ENCODE measurements at places on chromosomes 3 and 15. TPM values are rescaled to one million over a fixed set of nuclear protein-coding genes. Genes with fewer than 3 reads are reported as not detected.
A peak's percentile ranks its signal among the peaks of the same experiment; 100 is the strongest.

DNA sequence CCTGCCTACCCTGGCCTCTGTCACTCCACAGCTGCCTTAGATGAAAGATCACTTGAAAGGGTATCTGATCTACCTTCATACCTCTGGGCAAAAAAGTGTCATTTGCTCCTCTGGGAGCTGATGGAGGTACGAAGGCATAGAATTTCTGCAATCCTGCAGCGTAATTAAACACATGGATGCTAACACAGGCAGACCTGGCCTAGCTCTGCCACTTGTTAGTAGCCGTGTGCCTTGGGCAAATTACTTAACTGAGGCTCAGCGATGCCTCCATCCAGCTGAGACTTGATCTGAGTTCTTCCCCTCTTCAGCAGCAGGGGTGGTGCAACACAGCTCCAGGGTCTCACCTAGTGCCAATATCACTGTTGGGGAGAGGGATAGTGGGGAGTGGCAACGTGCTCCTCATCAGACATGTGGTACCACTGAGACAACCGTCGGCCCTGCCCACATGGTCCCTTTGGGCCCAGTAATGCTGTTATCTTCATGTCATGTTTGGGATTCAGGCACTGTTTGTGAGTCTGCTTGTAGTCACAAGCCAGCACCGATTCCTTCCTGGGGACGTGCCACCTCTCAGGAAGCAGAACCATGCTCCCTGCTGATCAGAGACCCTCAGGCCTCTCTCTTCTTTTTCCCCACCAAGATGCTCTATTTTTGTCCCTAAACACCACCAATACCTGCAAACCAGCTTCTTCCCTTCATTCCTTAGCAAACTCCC is 34.1 kb upstream of the PIAS1 start:
- no peak for DNase-seq

The SI gene
- total RNA-seq: under 0.01 TPM

DNA sequence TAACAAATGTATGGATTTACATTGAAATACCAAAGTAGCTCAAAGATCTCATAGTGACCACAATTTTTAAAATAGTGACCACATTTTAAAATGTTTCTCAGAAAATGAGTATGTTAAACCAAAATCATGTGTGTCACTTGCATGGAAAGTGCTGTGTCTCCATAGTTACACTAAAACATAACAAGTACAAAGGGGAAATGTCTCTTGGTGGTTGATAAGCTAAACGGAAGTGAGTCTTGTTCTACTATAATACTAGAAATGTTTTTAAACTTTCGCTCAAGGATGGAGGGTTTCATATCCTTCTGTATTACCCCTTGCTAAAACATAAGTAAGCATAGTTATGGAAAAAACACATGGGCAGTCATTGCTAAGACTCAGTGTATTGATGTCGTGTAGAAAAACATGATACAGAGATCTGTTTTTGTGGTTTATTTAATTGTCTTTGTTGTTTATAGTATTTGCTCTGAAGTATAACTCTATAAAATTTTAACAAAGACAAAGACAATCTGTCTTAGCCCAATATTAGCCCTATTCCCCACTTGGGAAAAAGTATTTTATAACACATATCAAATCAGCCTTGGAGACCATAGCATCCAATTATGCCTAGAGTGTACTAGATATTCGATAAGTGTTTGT is 27.0 kb upstream of the DENND4A start:
- no peak for DNase-seq

DNA sequence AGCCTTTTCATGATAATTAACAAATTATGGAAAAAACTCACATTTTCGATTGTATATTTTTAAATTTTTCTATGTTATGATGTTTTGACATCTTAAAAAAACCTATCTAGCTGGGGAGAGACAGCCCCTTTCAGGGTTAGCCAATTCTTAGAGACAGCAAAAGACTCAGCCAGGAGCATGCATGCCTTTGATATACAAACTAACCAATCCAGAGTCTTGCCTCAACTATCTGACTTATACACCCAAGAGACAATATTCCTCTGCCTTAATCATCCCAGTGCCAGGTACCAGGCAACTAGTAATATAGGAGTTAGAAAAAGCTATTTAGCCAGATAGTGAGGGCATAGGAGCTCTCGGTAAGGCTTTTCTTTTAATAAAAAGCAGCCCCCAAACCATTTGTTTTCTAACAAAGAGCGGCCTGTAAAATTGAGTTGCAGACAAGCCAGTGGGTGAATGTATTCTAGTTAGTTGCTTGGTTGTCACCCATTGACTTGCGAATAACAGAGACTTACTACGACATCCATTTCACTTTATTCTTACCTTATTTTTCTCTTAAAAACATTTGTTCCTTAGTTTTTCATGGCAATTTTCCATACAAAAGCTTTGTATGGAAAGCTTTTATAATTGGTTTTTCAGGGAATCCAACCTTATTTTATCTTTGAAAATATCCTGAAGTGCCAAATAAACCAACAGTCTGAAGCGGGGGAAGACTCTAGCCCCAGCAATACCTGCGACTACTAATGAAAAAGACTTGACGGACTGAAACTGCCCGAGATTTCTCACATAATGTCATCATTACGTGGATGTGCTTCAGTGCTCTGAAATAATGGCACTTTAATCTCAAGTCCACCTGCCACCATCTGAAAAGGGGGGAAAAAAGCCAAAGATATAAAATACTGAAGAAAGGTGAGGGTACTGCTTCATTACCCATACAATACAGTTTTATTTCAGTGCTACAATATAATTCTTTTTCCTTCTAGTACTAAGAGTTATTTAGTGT is 64.6 kb upstream of the ATP2C1 start:
- no peak for DNase-seq

The ITGA11 gene
- total RNA-seq: 15.8 TPM

- DNase-seq: no peak
Observed at GRCh38 chr3:54264050-54264449, 141.7 kb downstream of the CACNA2D3 start.

DNA sequence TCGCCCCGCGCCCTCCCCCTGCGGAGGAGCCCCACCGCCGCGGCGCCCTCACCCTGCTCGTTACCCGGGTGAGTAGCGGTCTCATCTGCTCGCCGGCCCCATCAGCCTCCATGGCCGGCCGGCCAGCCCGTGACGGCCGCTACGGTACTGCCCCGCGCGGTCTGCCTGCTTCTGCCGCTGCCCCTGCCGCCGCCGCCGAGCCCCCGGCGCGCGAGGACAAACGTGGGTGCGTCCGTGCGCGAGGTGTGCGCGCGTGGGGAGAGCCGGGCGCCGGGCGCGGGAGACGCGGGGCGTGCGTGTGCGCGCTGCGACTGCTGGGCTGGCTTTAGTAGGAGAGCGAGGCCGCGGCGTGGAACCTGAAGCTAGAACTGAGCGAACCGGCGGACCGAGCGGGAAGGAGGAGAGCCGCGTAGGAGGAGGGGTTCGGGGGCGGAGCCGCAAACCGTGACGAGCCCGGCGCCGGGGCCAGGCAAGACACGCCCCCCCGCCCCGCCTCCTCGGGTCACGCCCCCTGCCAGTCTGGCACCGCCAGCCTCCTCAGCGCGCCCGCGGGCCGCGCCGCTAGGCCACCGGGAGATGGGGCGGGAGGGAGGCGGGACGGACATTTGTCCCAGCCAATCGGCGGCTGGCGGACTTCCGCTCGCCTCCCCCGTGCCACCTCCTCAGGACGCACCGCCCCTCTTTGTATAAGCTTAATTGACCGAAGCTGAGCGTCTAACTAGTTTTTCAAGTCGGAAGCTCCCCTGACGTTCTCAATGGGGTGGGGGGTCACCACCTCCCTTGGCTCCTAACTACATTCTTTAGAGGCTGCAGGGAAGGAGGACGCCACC is at the start of gene SLC4A7:
TSS of gene SLC4A7 (minus strand) at position 370 of the 830 bp plus-strand sequence. CDS start at position 112, 258 bp downstream.
- peak; percentile 99 for DNase-seq

The RNF7 gene
- total RNA-seq: 98.0 TPM

The BMF gene
- 7.6 TPM for total RNA-seq

- no peak for DNase-seq
Observed at GRCh38 chr3:195715134-195715533, 5.6 kb upstream of the MUC20 start.

GRCh38 chr15:31214158-31214863 is 112.3 kb upstream of the KLF13 start:
- DNase-seq: no peak

GRCh38 chr3:60386306-60386705 is 864.9 kb downstream of the FHIT start:
- no peak for DNase-seq

The GOLGA8S gene
- 0.17 TPM for total RNA-seq

The FEZF2 gene
- not detected for total RNA-seq

GRCh38 chr15:73049564-73050215 is 2.6 kb upstream of the NEO1 start:
- DNase-seq: no peak

DNA sequence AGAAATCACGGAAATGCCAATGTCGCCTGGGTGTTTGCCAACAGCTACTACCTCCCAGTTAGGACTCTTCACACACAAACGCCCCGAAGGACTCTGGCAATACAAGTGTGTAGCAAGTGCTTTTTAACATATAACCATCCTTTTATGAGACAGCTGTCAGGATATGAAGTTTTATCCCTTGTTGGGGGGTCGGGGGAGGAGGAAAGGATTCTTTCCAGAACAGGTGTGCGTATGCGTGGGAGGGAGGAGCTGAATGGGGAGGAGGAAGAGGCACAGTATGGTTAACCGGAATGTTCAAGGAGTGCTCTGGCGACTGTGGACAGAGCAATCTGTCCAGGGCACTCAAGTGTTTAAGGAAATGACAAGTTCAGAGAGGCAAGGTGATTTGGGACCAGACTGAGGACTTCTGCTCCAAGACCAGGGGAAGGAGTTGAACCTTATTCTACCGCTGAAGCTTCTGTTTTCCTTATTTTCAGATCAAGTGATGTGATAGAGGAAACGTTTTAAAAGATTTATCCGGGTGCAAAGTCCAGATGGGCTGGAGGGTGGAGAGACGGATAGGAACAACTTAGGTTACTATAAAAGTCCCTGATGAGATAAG is 1.3 kb downstream of the TSPAN3 start:
- DNase-seq: no peak

DNA sequence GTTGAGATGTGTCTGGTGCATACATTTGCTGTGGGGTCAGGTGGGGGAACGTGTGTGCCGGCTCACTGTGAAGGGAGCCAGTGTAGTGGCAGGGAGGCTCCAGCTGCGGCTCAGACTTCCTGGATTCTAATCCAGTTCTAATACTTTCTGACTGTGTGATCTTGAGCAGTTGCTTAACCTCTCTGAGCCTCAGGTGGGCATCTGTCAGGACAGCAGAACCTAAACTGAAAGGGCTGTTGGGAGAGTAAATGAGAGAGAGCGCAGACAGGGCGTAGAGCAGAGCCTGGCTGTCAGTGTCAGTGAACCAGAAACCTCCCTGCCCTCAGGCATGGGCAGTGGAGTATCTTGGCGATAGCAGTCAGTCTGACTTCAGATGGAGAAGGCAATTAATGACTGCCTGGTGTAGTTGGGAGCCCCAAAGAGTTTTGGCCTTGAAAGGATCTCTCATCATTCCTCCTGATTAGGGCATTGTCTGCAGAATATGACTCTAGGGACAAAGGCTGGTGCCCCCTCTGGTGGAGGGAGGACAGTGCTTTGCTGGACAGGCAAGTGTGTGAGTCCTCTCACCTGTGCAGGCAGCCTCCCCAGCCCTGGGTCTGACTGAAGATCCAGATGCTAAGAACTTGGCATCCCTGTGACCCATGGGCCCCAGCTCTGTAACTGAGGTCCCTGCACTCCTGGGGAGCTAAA is 9.6 kb downstream of the KBTBD13 start:
- DNase-seq: no peak

The SPINK8 gene
- not detected for total RNA-seq

DNA sequence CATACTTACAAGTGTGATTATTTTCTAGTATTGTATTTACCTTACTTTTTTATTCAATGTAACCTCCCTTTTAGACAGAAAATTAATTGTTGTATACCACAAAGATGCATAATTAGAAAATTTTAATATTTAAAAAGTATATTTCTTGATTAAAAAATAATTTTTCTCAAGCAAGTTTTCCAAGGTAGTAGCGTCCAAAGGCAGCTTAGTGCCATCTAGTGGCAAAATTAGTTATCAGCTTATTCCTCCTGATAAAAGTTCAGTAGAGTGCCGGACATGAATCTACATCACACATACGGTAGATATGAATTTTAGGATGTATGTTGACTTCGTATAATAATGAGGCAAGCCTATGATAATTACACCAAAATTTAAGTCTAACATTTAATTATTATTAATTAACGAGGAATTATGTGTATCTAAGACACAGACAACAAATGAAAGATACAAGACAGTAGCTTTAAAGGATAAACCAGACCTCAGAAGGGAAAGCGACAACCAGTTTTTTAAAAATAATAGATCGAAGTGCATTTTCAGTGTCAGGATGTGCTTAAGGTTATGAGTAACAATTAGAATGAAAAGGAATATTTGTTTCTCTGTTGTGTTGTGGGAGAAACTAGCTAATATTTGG is 405.9 kb downstream of the ROBO1 start:
- no peak for DNase-seq

The PRR23B gene
- not detected for total RNA-seq

The ESYT3 gene
- total RNA-seq: not detected

DNA sequence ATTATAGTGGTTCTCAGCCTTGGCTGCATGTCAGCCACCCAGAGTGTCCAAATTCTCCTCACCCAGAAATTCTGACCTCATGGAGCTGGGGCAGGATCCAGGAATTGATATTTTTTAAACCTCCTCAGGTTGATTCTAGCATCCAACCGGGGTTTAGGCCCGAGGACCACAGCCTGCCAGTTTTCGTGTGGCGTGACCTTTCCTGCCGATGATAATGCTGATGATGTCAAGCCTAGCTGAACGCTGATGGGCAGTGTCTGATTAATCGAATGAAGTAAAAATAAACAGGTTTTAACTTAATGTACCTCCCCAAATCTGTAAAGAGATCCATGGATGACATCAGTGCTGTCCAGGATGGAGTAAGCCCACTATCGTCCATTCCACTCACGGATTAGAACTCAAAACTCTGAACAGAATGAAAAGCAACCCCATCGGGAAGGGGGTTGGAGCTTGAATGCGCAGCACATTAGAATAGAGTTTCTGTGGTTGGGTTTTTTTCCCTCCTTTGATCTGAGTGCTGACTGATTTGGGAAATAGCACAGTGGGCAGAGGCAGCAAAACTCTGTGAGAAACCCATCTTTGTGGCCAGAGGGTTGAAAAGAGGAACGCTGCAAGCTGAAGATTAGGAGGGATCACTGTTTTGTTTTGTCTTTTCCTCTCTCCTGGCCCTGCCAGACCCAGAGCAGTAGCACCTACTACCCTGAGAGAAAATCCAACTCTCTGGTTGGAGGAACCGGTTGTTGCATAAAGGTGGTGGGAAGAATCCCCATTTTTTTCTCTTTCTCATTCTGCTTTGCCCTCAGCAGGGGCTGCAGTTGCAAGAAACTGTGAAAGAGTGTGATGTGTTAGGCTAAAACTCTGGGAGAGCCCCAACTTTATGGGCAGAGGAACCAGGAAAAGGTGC is 153.9 kb downstream of the APBA2 start:
- no peak for DNase-seq
